ENCODE measurements at places on chromosomes 7 and 10.

GRCh38 chr7:114363292-114363691 lies 51.3 kb upstream of the FOXP2 start:
- DNase-seq = no peak

GRCh38 chr7:96645084-96645483 lies 64.6 kb downstream of the SEM1 start:
- DNase-seq = no peak

DNA sequence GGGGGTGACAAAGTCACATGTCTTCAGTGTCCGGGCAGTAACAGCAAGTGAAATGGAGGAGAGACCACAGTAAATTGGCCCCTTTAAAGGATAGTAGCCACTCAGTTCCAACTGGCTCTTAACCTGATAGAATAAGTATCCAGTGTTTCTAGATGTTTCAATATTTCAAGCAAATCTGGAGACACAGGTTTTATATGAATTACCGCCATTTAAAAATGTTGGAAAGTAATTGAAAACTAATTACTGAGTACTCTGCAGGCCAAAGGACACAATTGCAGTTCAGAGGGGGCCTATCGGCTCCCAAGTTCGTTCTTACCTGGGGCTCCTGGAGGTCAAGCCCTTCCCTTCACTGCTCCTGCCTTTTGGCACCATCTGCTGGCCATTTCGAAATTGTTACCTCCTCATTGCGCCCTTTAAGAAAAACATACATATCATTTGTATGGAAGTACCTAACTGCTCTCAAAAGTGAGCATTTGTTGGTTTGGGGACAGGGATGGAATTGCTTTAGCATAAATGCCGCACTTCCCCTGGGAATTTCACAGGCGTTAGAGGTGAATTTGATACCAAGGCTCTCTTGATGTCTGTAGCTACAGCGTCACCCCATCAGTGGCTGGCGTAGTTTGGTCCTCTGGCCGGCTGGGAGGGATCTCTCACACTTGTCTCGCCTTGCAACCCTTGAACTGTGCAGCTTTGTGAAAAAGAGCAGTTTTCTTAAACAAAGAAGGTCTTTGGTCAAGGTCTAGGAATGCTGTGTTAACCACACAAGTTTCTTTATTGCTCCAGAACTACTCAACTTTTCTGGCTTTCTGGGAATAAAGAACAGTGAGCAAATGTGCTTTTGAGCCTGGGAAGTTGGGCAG lies 220.0 kb downstream of the ARHGAP21 start:
- DNase-seq = no peak

DNA sequence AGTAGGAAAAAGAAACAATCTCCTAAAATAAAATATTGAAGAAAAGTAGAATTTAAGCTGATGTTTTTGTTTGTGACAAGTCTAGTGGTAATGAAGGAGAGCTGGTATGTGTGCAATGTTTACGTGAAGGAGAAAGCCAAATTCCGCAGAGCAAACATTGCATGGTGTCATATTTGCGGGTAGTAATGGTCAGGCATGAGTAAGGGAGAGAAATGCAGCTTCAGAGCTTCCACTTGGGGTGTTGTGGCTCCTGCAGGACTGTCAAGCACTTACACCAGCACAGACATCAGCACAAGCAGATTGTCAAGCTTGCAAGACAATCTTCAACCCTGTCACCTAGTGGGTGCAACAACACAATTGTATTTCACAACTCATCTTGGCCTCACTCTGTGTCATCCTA lies 136.5 kb upstream of the ETV1 start:
- no peak for DNase-seq

DNA sequence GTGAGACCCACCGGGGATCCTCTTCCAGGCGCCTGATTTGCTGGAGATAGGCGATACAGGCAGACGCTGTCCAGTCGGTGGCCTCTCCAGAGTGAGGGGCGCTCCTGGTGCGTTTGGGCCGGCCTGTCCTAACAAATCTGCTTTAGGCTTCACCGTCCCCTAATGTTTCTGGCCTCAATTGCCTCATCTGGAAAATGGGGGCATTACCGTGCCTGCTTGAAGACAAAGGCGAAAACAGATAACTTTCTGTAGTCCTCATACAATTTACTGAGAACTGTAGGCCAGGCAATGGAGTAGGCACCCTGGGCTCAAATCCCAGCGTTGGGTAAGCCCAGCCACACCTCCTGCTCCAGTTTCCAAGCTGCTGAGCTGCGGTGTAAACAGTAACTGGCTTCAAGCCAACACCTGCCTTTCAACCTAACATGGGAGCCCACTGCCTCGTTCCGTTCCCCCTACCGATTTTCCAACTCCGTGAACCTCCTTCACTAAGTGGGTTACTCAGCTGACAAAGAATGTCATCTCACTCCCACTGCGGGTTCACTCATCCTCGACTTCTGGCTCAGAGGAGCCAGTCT lies 589 bp upstream of the ZFAND4 start:
- no peak for DNase-seq

DNA sequence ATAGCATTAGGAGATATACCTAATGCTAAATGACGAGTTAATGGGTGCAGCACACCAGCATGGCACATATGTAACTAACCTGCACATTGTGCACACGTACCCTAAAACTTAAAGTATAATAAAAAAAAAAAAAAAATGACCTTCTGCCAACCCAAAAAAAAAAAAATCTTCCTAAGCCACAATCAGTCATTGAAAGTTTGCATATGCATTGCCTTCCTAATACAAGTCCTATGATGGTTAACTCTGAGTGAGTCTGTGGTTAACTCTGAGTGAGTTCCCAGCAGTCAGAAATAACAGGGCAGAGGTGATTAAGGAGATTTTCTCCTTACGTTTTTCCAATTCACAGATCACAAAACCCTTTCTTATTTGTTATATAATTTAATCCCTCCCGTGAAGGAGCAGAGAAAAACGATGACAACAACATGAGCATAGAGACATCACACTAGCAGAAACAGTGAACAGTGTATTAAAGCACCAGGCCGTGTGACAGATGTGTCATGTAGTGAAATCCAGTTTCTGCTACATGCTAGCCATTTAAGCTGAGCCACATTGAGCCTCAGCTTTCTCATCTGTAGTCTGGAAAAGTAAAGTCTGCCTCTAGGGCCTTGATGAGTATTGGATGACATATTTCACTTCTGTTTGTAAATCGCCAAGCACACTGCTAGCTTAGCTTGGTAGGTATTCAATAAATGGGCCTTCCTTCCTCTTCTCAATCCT lies 7.4 kb upstream of the RNF148 start:
- DNase-seq = no peak

GRCh38 chr7:25216837-25217236 lies 11.4 kb downstream of the NPVF start:
- DNase-seq = no peak

DNA sequence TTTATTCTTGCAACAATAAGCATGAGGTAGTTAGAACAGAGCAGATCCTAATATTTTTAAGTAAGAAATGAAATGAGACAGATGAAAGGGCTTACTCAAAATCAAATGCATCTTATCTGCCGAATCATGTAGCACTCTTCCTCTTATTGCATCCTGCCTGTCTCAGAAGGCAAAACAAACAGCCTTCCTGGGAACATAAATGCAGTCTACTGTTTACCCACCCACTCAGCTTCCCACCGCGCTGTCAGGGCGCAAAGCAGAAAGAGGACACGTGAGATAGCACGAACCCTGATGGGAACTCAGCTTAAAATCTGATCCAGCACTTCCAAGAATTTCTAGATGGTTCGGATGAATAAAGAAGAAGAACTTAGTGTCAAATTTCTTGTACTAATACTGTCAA lies 114.4 kb upstream of the CDK1 start:
- DNase-seq = no peak

GRCh38 chr7:17910377-17910776 lies 29.9 kb downstream of the SNX13 start:
- DNase-seq = no peak

DNA sequence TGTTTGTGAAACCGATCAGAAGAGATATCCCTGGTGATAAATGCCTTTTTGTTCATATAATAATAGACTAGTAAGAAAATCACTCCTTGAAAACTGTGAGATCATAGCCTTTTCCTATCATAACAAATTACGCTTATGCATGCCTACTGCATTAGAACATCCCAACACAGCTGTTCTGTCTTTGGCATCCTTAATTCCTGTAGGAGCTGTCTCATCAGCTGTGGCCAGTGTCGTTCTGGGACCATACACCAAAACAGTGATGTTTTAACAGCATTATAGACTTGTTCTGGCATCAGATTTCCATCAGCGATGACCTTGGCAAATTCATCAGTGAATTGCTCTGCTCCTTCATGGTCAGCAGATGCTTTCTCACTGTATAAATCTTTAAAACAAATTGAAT lies 423.6 kb upstream of the LRGUK start:
- DNase-seq = no peak

DNA sequence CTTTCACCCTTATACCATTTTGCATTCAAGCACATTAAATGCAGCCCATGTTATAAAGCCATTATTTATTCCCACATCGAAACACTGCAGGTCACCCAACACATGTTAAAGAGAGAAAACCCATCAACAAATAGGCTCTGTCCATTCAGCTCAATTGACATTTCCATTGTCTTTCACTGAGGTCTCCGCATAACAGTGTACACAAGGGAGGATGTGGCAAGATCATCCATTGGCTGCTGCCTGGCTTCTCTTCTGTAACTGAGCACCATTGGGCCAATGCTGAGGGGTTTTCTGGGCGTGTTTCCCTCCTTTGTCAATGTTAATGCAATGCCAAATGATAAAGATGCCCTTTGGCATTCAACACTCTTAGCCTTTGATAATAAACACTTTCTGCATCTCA lies 278.1 kb upstream of the SP4 start:
- no peak for DNase-seq

GRCh38 chr10:21498377-21498776 lies 27.1 kb downstream of the SKIDA1 start:
- DNase-seq = no peak

GRCh38 chr7:19119870-19120486 lies 2.5 kb upstream of the TWIST1 start:
- no peak for DNase-seq

DNA sequence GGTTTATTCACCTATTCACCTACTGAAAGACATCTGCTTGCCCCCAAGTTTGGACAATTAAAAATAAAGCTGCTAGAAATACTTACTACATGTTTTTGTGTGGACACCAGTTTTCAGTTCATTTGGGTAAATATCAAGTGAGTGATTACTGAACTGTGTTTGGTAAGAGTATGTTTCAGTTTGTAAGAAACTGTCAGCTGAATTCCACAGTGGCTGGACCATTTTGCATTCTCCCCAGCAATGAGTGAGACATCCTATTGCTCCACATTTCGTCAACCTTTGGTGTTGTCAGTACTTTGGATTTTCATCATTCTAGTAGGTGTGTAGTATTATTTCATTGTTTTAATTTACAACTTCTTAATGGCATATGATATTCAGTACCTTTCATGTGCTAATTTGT lies 17.4 kb upstream of the IKZF1 start:
- no peak for DNase-seq

- DNase-seq = no peak
These were observed 390.3 kb downstream of the GRID1 start for GRCh38 chr10:85976267-85976793.

GRCh38 chr10:80485076-80485945 lies 31.2 kb downstream of the TSPAN14 start:
- no peak for DNase-seq

- no peak for DNase-seq
These were observed 264.6 kb downstream of the GRID1 start for GRCh38 chr10:86102031-86102430.

- DNase-seq = no peak
These were observed 18.1 kb downstream of the OPTN start for GRCh38 chr10:13117841-13118783.

DNA sequence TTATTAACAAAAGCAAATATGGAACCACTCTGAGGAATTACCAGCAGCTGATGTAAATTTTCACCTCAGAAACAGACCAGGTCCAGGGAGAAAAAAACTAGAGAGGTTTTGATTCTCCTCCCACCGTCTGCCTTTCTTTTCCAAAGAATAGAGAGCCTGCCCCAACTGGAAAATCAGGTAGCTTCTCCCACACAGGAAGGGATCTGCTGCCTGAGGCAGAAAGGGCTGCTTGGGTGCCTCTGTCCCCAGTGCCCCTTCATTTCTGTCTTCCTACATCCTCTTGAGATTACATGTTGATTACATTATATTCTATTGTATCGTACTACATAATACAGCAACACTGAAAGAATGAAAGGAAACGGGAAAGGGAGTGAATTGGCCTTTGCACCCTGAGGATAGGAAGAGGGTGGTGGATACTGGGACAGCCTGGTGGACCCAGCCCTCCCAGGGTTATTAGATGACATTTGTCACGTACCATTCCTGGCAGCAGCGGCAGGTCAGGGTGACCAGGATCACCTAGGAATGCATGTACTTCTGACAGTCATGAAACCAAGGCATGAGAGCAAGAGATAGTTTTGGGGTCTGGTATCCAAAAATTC lies 8.9 kb downstream of the ST8SIA6 start:
- no peak for DNase-seq

DNA sequence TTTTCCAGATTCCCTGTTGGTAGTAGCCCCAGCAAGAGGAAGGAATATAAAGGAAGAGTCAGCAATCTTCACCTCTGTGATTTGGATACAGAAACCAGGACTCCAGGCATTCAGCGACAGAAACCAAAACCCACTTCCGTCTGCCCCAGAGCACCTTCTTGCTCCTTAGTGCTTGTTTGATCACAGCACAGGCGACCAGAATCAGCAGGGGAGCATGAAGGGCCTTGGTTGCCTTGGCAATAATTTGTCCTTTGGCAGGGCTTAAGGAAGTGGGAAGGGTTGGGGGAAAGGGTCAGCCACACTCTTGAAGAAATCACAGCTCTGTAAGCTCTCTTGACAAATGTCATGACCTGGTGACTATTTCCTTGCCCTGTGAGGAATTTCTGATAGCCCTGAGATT lies 379.6 kb downstream of the OTUD1 start:
- no peak for DNase-seq

GRCh38 chr10:129520440-129521080 lies 53.5 kb downstream of the MGMT start:
- DNase-seq = no peak

- no peak for DNase-seq
These were observed 2.8 kb upstream of the LRMDA start for GRCh38 chr10:75428434-75429158.

DNA sequence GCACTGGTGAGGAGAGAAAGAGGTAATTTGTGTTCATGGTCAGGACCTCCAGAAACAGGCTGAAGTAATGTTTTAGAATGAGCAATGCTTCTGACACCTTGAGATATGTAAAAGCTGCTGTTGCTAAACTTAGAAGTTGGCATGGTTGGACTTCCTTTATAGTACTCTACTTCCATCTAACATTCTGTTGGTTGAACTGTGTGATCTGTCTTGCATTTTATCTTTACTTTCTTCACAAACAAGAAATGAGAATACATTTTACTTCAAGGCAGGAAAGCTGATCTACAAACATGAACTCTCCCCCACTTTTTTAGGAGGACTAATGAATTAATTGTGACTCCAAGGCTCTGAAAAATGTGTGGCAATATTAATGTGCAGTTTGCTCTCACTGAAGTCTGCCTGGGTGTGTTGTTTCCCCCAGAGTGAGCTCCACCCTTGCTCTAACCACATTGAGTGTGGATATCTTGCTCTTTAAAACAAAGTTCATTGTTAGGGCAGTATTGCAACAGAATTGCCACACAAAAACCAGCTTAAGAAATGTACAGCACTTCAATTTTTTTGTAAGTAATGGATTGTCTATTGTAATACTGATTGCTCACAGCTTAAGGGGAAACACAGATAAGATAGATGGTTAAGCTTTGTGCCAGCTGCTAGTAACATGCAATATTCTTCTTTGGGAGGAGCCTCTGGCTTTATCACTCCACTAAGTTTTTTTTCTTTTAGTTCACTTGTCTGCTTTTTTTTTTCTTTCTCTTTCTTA lies 69.0 kb downstream of the ADD3 start:
- no peak for DNase-seq

All from activated T-helper 9 cell treated with anti-CD3 and anti-CD28 coated beads, Interleukin-2, amount 50 U/mL, for 16 hours (primary cell).